ENCODE measurements at places on chromosomes 3 and 15.

- no peak for DNase-seq
These were observed 45.0 kb downstream of the LSM3 start for GRCh38 chr3:14223595-14223994.

DNA sequence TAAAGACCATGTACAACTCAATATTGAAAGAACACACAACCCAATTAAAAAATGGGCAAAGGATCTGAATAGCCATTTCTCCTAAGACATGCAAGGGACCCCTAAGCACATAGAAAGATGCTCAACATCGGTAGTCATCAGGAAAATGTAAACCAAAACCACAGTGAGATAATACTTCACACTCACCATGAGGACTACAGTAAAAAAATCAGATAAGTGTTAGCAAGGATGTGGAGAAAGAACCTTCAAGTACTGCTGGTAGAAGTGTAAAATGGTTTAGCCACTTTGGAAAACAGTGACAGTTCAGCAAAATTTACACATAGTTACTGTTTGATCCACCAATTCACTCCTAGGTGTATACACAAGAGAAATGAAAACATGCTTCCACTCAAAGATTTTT lies 30.1 kb upstream of the XIRP1 start:
- no peak for DNase-seq

- DNase-seq = no peak
These were observed 38.6 kb downstream of the LYZL4 start for GRCh38 chr3:42371776-42372175.

DNA sequence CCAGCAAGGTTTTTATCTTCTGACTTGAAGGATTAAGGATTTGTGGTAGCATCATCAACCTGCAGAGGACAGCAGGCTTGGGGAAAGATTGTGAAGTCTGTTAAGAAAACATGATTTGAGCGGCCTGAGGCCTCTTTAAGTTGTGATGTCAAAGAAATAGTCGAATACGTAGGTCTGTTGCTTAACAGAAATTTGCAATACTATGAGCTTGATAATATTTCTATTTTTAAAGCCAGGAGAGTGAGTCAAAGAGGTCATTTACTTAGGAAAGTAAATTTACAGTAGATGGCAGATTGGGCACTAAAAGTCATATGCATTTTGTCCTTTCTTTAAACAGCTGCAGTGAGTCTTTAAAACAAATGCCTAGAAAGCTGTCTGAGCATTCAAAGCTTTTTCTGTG lies 336.3 kb downstream of the DIPK2A start:
- no peak for DNase-seq

DNA sequence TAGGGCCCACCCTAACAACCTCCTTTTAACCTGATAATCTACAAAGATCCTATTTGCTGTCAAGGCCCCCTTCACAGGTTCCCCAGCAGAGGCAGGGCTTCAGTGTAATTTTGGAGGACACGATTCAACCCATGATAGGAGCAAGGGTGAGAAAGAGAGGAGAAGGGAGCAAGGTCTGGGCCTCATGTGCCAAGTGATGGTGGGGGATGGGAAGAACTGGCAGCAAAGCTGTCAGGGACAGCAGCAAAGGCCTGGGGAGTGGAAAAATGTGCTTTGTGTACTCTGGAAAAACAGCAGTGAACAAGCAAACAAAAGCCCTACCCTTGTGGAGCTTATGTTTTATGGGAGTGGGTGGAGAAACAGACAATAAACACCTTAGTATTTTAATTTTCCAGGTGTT lies 2.7 kb upstream of the GALNT15 start:
- DNase-seq = no peak

Data from skeletal muscle cell (primary cell).